CD4-positive, alpha-beta T cell (primary cell): ENCODE measurements at places on chromosomes 1 and 21.

GRCh38 chr1:56774067-56774609 lies 45.1 kb downstream of the FYB2 start:
- DNase-seq, result no peak

- DNase-seq, result no peak
Observed at GRCh38 chr1:28241638-28242241, 5.8 kb downstream of the ATP5IF1 start.

- no peak for DNase-seq
Observed at GRCh38 chr1:227920896-227921295, 26.8 kb downstream of the WNT9A start.

DNA sequence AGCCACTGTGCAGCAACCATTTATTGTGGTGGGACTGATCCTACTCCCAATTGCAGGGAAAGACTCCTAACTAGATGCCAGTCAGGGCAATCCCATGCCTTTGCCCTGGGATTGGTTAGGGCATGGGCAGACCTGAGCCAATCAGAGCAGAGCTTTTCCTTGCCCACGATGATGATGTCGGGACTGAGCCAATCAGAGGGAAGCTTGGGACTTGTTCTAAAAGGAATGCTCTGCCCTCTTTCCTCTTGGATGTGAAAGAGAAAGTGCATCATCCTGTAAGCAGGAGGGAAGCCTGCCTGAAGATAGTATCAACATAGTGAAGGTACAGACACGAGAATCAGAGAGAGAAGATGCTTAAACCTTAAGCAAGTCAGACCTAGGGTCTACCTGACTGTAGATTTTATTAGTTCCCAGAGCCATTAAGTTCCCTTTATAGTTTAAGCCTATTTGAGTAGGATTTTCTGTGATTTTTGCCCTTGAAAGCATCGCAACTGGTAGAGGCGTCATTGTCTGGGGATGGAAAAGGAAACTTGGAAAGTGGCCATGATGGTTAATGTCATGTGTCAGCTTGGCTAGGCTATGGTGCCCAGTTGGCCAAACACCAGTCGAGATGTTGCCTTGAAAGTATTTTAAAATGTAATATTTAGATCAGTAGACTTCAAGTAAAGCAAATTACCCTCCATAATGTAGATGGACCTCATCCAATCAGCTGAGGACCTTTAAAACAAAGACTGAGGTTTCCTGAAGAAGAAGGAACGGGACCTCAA lies 19.9 kb downstream of the IRF2BP2 start:
- DNase-seq, result no peak

GRCh38 chr1:29893046-29893723 lies 656.9 kb downstream of the PTPRU start:
- DNase-seq, result no peak

GRCh38 chr1:211589782-211590721 lies 11.1 kb upstream of the SLC30A1 start:
- no peak for DNase-seq

- DNase-seq, result peak; percentile 19
Observed at GRCh38 chr1:2174348-2175054, 20.1 kb downstream of the FAAP20 start.

DNA sequence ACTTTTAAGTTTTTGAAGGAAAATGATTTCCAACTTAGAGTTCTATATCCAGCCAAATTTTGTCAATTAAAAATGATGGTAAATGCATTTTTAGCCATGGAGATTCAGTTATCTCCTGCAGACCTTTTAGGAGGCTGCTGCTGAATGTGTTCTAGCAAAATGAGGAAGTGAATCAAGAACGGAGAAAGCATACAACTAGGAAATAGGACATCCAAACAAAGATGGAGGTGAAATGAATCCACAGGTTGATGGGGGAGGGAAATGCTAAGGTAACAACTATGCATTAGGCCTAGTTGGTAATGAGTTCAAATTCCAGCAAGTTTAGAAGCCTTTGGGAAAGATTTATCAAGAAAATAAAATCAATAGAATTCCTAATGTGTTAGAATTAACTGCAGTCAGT lies 80.5 kb downstream of the FNBP1L start:
- no peak for DNase-seq

DNA sequence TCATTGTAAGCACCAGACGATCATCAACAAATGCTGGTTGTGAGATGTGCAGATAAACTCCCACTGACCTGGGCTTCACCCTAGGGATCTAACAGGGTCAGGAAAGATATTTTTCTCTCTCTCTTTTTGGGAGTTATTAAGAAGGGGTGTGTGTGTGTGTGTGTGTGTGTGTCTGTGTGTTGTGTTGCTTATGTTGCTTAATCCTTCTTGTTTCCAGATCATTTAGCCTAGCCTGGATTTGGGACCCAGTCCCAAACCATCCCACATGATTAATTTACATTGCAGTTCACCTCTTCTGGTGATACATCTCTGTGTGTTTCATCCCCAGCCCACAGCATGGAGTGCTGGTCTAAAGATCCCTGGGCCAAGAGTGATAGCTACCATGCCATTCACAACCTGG lies 122.8 kb upstream of the IPO9 start:
- no peak for DNase-seq

DNA sequence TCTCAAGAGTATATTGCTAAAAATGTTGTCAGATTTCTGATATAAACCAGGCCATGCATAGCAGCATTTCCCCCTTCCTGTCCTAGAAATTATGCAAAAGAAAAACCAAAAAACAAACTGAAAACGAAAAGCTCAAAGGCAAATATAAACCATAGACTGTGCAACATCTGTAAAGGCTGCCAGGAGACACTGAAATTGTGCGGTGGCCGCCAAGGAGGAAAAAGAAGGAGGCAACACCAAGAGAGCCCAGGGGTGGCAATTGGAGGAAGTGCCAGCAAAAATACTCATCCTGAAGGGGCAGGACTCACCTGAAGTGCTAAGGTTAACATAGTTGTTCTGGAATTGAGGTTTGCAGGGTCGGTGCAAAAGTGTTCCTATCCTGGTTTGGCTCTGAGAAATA lies 92.0 kb downstream of the RWDD3 start:
- DNase-seq, result no peak
